ENCODE measurements at places on chromosomes 3 and 15.

DNA sequence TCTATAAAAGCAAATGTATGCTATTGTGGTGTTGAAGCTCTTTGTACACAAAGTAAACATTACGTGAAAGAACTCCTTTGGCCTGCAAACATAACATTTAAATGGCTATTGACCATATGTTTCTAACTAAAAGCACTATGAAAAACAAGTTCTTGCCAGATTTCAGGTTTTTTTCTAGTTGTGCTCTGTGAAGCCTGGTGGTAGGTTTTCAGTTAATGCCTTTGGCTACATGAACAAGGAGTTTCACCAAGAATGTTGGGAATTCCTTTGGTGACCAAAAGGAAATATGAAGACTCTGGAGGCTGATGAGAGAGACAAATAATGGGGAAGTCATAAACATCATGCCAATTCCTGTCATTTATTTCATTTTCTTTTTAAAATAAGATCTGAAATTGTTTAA is 66.0 kb downstream of the RBMS3 start:
- no peak for DNase-seq

GRCh38 chr3:155070316-155070715 is 9.8 kb upstream of the MME start:
- no peak for DNase-seq

GRCh38 chr3:58487140-58487886 is 4.6 kb upstream of the KCTD6 start:
- DNase-seq: no peak

- DNase-seq: no peak
Measured at GRCh38 chr3:161028555-161029153, 76.5 kb downstream of the B3GALNT1 start.
